Sigmoid colon (tissue), 7 donors: ENCODE measurements at places on chromosomes 11 and 22. TPM values are rescaled to one million over a fixed set of nuclear protein-coding genes. Genes with fewer than 3 reads are reported as not detected.

IGLL1 gene
- not detected for polyA plus RNA-seq

GRCh38 chr11:65814986-65815565, 18.7 kb upstream of the SNX32 start:
- no peak for DNase-seq

- DNase-seq = no peak
Observed at GRCh38 chr11:1852271-1852876, 510 bp upstream of the LSP1 start.

FAM76B gene
- 4.8 TPM for polyA plus RNA-seq

DNA sequence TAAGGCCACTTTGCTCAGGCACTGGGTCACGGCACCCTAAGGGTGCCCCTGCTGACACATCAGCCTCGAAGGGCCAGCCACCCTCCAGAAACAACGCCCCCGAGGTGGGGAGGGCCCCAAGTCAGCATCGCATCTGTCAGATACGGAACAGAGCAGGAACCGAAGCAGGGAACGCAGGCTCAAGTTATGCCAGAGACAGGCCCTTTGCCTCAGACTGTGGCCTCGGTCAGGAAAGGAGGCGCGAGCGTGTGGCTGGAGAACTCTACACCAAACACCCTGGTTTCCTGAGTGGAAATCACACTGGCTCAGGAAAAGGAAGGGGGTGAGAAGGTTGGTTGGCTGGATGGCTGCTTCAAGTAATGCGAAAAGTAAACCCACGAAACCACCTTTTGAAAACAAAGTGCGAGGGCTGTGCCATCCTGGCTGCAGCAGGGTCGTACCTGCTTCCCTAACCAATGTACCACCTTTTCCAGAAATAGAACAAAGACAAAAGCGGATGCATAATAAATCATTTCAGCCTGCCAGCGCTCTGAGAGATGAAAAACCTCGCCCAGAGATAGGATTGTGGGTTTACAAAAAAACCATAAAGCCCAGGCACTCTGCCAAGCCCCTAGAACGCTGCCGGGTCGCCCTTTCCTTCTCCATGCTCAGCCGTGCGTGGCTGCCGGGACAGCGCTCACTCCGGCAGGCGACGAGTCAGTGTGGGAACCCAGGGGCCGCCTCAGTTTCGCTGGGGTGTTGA, 38.6 kb downstream of the TRMU start:
- no peak for DNase-seq

GRCh38 chr11:130032931-130033330, 30.3 kb upstream of the PRDM10 start:
- DNase-seq = no peak

CTSF gene
- 3.5 TPM for polyA plus RNA-seq

ACR gene
- polyA plus RNA-seq = not detected

OR52I2 gene
- not detected for polyA plus RNA-seq

DNA sequence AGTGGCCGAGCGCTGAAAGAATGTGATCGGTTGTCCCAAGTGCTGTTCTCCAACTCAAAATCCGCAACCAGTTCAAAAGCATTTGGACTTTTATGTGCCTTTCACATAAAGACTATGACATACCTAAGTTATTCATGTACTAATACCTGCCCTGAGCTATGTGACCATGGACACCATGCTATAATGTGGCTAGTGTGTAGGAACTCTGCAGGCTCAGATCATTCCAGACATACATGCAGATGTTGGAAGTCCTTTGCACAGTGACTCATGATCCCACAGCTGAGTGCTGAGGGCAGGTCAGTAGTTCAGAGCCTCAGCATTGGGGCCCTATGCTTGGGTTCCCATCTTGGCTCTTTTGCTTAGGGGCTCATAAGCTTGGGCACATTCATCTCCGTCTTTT, 95.4 kb downstream of the IGLL1 start:
- no peak for DNase-seq
